ENCODE measurements at places on chromosomes 4 and X. TPM values are rescaled to one million over a fixed set of nuclear protein-coding genes. Genes with fewer than 3 reads are reported as not detected.

Gene DACH2
- 0.05 TPM for total RNA-seq

- peak; percentile 70 for DNase-seq
These were observed 56.0 kb downstream of the TMEM131L start for GRCh38 chr4:153521999-153522801.

Gene COPS4
- total RNA-seq: 28.9 TPM

DNA sequence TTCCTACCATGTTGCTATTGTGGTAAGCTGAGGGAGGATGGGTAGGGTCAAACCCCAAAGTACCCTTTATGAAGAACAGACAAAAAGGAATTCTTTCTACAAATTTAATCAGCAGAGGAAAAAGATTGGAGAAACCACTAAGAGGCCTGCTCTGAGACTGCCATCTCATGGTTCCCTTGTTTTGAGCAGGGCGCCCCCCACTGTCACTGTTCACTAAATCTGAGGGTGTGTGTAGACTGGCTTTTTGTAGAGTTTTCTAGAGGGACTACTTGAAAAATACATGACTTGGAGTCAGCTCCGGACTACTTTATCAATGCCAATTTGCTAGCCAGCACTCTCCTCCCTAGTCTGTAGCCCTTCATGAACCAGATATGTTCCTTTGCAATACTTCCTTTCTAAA is 324.8 kb downstream of the FRMPD4 start:
- DNase-seq: no peak

Gene HSFX3
- total RNA-seq: not detected

DNA sequence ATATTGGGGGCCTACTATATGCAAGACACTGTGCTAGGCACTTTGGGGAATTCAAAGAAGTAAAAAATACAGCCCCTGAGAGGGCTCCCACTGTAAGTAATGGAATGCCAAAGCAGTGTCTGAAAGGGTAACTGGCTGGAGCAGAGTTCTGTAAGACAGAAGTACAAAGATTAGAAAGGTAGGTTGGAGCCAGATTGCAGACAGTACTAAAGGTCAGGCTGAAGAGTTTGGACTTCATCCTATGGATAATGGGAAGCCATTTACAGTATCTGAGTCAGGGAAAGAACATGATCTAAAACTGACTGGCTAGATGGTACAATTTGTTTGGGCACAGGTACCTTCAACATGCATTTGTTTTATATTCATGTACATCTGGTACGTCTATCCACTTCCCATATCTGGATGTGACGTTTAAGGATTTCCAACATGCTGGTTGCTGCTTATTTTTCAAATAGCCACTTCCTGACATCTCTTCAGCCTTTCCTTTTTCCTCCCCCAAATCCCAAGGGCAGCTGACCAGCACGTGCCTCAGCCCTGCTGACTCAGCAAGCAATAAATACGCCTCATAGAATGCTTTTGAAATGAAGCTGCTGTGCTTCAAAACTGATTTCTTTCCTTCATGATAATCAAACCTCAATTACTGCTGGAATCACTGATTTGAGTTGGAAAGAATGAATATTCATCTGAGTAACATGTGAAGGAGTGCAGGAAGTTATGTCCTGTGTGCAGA is 9.5 kb downstream of the ENOX2 start:
- no peak for DNase-seq

Gene NAA11
- total RNA-seq: not detected

DNA sequence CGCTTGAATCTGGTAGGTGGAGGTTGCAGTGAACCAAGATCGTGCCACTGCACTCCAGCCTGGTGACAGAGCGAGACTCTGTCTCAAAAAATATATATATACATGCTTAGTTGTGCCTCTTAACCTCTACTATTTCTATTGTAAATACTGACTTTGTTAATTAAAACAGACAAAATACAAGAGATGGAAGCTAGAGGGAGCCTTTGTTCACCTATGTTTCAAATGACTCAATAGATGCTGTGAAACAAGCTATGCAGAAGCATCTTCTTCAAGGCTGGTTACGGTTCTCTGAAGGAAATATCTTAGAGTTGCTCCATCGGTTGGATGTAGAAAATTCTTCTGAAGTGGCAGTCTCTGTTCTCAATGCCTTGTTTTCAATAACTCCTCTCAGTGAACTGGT is 6.2 kb downstream of the NCAPG start:
- no peak for DNase-seq

- no peak for DNase-seq
These were observed 77.9 kb upstream of the AMELX start for GRCh38 chrX:11215191-11215921.

- DNase-seq: no peak
These were observed 408.0 kb upstream of the SPOCK3 start for GRCh38 chr4:167642250-167642649.

GRCh38 chrX:12971282-12972003 is 3.5 kb upstream of the TMSB4X start:
- no peak for DNase-seq

- DNase-seq: peak; percentile 34
These were observed 3.3 kb downstream of the HTT start for GRCh38 chr4:3077796-3078195.

GRCh38 chrX:138026211-138026610 is 460.3 kb downstream of the ZIC3 start:
- no peak for DNase-seq

- DNase-seq: no peak
These were observed 214.8 kb downstream of the DHX15 start for GRCh38 chr4:24369507-24370029.

DNA sequence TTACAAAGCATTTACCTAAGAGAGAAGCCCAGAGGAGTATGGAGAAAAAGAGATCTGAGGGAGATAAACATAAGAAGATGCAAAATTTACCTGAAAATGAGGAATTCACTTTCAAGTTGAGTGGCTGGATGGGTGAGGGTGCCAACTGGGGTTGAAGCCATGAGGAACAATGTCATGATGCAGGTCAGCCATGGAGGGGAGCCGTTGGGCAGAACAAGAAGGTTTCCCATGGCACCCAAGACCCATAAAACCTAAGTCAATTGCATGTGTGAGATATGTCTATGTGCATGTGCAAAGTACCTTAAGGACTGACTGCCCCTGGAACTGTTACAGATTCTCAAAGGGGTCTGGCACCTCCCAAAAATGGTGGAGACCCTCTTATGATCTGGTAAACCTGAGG is 46.6 kb upstream of the PRRG1 start:
- no peak for DNase-seq

Gene PAGE4
- total RNA-seq: not detected
